ENCODE measurements at places on chromosomes 3 and 15.

- DNase-seq, result no peak
These were observed 70.4 kb upstream of the GATA2 start for GRCh38 chr3:128563439-128563838.

GRCh38 chr15:89402518-89402805 is 67.8 kb upstream of the POLG start:
- no peak for DNase-seq

- DNase-seq, result no peak
These were observed 633.9 kb upstream of the TGFBR2 start for GRCh38 chr3:29972320-29972993.

GRCh38 chr15:91559066-91559465 is 294.4 kb upstream of the SLCO3A1 start:
- DNase-seq, result no peak

DNA sequence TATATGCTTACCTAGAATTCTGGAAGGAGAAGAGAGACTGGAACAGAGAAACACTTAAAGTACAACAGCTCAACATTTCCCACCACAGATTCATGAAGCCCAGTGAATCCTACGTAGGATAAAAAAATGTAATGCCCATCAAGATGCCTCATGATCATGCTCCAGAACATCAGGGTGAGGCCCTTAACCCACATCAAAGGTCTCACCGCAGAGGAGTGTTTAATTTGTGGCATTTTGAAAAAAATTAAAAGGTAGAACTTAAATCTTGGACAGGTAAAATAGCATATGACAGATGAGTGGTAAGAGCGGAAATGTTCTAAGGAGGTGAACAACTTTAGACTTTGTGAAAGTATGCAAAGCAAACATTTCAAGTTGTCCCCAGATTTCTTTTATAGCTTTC is 9.7 kb upstream of the SLC6A20 start:
- DNase-seq, result no peak

- DNase-seq, result no peak
These were observed 22.0 kb downstream of the SLC9A9 start for GRCh38 chr3:143826296-143826695.

DNA sequence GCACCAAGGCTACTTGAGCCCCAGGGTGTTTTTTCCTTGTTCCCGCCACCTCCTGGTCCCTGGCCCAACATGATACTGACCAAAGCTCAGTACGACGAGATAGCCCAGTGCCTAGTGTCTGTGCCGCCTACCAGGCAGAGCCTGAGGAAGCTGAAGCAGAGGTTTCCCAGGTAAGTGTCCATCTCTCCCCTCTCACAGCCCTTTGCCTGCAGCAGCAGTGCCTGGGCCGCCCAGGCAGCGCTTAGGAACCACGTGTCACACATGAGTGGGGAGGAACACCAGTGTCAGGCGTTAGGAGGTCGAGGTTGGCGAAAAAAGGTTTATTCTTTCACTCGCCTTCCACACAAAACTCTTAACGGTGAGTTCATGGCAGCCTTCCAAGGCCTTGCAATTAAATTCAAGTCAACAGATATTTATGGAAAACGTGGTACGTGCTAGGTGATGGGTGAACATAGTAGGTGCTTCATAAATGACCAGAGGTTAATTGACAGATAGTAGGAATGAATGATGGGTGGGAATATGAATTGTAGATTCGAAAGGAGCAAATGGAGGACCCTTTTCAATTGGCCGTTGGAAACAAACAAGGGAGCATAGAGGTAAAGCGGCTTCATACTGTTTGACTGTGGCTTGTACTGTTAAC is 486 bp downstream of the CDIN1 start:
- no peak for DNase-seq

- no peak for DNase-seq
These were observed 33.5 kb upstream of the HHATL start for GRCh38 chr3:42736081-42736480.

DNA sequence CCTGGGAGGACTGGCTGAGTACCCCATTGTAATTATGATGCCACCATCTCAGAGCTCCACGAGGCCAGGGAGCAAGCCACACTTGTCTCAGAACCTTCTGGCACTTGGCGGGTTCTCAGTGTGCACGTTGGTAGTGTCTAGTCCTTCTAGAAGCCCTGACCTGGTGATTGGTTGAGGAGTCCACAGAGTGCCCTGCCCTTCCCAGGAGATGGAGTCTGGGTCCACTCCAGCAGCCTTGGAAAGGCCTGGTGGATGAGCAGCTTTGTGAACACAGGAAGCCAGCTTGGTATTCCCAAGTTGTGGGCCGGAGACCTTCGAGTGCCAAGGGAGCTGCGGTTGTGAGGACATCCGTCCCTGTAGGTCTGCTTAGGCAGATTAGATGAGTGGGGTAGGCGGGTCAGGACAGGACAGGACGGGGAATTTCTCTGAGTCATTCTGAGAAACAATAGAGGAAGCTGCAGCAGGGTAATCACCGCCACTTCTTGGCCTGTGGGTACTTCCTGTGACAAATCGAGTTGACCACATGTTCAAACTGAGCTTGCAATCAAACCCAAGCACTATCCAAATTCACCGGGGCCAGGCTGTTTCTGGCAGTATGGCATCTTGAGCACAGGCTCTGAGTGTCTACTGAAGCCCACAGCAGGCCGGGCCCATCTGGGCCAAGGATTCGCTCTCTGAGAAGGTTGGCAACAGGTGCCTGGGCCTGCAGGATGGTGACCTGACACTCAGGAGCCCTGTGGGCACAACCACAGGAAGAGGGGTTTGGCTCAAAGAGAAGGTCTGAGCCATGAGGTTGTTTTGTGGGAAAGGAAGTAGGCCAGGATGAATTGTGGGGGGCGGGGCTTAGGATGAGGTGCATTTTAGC is 71.5 kb upstream of the PLXNA1 start:
- peak; percentile 38 for DNase-seq

DNA sequence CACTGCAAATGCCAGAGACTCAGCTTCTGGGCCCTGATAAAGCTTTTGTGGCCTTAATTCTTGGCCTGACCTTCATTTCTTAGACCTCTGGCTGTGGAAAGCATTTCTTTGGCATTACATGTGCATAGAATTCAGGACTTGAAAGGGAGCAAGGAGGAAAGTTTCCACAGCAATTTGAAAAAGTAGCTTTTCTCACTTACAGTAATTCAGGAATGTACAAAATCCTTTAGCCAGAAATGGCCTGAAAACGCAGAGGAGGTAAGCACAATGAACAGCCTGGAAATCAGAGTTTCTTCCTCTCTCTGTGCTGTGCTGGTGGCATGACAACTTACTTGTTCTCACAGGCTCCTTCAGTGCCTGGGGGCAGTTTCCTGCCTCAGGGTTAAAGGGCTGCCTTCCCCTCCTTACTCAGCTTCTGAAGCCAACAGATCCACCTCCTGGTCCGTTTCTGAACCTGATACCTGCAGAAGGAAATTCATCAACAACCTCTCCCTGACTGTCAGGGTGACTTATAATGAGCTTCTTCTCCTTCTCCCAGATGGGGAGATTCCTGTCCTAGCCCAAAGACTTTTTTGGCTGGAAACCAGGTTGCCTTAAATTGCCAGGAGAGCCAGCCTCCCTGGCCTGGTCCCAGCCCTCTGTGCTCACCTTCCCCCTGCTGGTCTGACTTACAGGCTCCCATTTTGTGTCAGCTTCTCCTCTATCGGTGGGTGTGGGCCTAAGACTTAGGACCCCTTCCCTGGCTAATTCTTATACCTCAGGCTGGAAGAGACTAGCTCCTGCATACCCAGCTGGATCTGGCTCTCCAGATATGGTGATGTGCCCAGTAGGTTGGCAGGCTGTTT is 102.3 kb downstream of the MYRIP start:
- no peak for DNase-seq

GRCh38 chr3:147246906-147247305 is 159.4 kb downstream of the ZIC4 start:
- DNase-seq, result no peak

- no peak for DNase-seq
These were observed 146.3 kb downstream of the FMN1 start for GRCh38 chr15:33048255-33048654.

DNA sequence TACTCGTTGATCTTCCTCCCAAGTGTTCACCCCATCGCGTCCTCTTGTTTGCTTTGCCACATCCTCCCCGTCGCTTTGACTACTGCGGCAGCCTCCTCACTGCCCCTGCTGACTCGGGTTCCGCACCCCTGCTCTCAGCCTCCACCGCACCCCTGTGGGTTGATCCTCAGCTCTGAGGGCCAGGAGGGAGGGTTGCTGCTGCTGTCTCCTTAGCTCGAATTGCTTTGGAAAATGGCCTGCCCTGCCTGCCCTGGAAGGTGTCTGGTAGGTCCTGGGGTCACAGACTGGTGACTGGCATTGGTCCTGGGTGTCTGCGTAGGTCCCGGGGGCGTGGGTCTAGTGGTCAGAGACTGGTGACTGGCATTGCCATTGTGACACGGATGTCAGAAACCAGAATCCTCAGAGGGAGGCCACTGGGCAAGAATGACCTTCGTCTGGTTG is 9.4 kb downstream of the MUC4 start:
- DNase-seq, result no peak

GRCh38 chr15:47685141-47685870 is 32.0 kb upstream of the SEMA6D start:
- DNase-seq, result no peak

- DNase-seq, result no peak
These were observed 1.1 kb upstream of the TLNRD1 start for GRCh38 chr15:80999623-81000036.

GRCh38 chr3:50657407-50657806 is 17.3 kb upstream of the DOCK3 start:
- no peak for DNase-seq

DNA sequence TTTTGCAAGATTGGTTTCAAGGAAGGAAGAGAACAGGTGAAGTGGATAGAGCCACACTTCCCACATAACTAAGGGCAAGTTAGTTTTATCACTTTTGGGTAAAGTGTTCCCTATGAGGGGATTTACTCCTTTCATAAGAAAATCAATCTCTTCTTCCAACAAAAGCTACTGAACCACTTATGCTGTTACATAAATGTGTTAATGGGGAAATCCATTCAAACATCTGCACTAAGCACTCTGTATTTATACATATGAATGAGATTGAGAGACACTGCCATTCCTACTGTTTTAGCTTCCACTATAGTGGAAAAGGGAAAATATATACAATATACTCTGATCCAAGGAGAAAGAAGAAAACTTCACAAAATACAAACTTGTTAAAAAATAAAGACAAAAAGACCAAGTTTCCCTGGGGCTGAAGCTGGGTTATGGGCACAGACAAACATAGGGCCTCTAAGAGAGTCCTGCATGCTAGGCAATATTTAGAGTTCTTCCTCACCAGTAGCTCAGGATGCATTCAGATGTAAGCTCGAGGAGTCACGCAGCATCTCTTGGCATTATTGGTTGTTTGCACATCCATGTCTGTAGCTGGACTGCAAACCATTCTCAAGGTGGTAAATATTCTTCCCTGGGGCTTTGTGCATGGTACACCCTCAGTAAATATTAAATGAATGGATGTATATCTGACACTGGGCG is 454.2 kb downstream of the FGF12 start:
- no peak for DNase-seq

DNA sequence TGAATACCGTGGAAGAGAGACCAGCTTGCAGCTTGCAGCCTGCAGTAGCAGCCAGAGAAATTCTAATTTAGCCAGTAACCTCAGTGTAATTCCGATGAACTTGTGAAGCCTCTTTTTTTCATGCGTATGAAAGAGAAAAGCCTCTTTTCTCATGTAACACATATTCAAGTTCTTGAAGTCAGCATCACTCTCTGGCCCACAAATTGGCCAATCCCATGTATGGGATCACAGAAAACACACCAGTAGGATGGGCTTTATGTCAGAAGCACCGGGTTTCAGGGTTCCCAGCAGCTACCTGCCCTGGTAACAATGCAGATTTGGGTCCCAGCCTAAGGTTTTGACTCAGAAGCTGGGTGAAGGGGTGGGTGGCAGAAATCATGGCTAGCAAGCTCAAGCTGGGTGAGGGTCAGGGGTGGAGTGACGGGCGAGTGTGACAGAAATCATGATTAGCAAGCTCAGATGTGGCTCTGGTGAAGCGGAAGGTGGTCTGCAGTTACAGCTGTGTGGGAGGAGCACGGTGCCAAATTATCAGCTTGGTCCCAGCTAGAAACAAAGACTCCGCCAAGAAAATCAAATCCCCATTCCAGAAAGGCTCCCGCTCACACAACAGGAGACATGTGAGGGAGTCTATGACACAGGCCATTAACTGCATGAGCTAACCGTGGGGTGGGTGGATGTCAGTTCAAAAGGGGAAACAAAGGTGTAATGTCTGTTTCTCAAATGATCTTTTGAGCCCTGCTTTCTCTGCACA is 86.6 kb downstream of the SNRK start:
- DNase-seq, result no peak

- no peak for DNase-seq
These were observed 294.6 kb upstream of the DPPA4 start for GRCh38 chr3:109631897-109632296.

DNA sequence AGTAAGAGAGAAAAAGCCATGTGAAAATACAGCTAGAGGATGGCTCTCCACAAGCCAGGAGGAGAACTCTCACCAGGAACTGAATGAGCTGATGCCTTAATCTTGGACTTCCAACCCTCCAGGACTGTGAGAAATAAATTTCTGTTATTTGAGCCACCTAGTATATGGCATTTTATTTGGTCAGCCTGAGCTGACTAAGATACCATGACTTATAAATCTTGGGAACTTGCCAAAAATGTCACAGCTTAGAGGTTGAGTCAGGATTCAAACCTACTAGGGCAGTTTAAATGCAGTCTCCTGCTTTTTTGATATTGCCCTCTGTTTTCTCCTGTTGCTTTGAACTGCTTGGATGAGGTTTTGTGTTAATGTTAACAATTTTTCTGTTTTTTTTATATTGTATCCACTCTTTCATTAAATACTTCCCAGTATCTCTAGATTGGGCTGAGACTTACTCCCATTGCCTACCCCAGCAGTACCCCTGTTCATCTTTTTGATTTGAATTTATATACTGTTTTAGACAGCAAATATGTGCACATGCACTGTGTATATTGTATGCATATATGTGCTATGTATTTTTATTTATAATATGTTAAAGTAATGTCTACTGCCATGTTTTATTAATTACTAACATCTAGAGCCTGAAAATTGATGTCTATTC is 1223.2 kb downstream of the OTOL1 start:
- no peak for DNase-seq

GRCh38 chr15:33866101-33866737 is 102.1 kb upstream of the CHRM5 start:
- no peak for DNase-seq

GRCh38 chr3:30643763-30644462 is 37.5 kb downstream of the TGFBR2 start:
- peak; percentile 37 for DNase-seq

GRCh38 chr15:49904296-49904695 is 214.7 kb downstream of the ATP8B4 start:
- no peak for DNase-seq

DNA sequence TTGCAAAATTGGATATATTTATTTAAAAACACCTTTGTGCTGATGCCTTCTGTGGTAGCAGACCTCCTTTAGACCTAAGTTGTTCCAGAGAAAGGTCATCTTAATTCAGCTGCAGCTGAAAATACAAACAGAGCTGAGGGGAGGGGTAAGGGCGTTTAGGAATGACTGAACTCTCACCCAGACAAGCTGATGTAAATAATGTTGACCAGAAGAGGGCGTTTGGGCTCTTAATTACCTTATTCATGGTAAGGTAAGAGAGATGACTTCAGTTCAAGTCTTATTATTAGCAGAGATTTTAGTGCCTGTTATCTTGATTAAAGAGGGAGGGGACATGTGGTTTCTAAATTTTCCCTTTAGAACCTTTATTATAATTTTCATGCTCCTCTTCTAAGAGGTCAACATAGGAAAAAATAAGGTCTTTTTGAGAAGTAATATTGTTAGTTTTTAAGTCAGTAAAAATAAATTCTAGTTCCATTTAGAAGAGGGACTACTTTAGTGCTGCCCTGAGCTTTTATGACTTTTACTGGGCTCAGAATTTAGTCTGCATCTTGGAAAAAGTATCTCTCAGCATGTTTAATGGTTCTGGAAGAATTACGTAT is 46.3 kb downstream of the GPR171 start:
- no peak for DNase-seq

- DNase-seq, result no peak
These were observed 277.5 kb upstream of the TBL1XR1 start for GRCh38 chr3:177474652-177475355.

Measured in stimulated activated CD8-positive, alpha-beta memory T cell treated with anti-CD3 and anti-CD28 coated beads, Interleukin-4, amount 100 ng/mL, for 1 hour (primary cell).